ENCODE measurements at places on chromosomes 13 and 19.

DNA sequence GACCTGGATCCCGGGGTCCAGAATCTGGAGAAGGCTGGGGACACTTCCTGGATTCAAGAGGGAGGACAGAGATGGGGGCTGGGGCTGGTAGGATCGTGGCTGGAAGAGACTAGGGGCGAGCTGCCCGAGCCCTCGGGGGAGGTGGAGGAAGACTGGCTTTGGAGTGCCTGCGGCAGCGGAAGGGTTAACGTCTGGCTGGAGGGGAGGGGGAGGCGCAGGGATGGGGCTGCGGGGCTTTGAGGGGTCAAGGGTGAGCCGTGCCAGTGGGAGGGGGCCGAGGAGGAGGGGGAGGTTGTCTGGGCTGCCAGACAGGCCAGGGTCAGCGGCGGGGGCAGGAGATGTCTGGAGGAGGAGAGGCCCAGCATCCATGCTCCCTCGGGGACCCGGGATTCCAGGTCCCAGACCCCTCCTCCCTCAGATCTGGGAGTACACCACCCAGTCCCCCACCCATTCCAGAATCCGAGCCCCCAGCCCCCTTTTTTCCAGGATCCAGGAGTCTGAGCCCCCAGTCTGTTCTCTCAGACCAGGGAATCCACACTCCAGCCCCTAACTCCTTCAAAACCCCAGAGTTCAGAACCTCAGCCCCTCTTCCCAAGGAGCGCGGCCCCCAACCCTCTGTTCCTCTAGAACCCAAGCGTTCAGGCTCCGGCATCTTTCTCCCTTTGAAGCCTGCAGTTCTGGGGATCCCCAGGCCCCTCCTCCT, 3.2 kb upstream of the SPACA6 start:
- peak; percentile 71 for DNase-seq

GRCh38 chr13:33129094-33129832, 113.0 kb downstream of the KL start:
- no peak for DNase-seq

- DNase-seq = no peak
These were observed 26.6 kb upstream of the OR10H1 start for GRCh38 chr19:15841875-15842569.

DNA sequence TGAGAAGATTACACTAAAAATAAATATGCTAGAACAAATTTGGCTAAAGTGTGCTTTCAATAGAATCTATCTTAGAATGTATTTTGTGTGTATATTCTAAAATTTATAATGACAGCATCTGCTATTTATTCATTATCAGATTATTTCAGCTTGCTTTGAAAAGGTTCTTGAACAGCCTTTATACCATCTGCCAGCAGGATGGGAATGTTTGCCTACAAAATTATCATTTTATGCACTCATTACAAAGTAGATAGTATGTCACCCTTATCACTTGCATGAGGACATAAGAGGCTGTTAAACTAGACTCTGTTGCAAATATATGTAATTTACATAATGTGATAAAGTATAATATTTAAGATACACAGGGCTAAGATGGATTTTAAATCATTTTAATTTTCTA, 1286.9 kb upstream of the PCDH20 start:
- DNase-seq = no peak

- no peak for DNase-seq
These were observed 982 bp downstream of the ZNF780B start for GRCh38 chr19:40055049-40055448.

- no peak for DNase-seq
These were observed 2898.1 kb downstream of the PCDH9 start for GRCh38 chr13:64332048-64332447.

- no peak for DNase-seq
These were observed 11.0 kb downstream of the PNMA8B start for GRCh38 chr19:46484656-46485055.

DNA sequence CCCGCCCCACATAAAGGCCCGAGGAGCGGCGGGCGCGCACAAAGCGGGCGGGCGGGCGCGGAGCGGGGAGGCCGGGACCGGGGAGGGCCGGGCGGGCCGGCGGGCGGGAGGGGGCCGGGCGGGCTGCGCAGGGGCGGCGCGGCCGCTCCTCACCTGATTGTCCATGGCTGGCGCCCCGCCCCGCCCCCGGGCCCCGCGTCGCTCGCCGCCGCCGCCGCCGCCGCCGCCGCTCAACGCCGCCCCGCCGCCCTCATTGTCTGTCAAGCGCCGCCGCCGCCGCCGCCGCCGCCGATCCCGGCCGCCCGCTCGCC, 200 bp downstream of the MLLT1 start:
- no peak for DNase-seq

GRCh38 chr13:97004096-97004876, 10.0 kb upstream of the OXGR1 start:
- DNase-seq = no peak

DNA sequence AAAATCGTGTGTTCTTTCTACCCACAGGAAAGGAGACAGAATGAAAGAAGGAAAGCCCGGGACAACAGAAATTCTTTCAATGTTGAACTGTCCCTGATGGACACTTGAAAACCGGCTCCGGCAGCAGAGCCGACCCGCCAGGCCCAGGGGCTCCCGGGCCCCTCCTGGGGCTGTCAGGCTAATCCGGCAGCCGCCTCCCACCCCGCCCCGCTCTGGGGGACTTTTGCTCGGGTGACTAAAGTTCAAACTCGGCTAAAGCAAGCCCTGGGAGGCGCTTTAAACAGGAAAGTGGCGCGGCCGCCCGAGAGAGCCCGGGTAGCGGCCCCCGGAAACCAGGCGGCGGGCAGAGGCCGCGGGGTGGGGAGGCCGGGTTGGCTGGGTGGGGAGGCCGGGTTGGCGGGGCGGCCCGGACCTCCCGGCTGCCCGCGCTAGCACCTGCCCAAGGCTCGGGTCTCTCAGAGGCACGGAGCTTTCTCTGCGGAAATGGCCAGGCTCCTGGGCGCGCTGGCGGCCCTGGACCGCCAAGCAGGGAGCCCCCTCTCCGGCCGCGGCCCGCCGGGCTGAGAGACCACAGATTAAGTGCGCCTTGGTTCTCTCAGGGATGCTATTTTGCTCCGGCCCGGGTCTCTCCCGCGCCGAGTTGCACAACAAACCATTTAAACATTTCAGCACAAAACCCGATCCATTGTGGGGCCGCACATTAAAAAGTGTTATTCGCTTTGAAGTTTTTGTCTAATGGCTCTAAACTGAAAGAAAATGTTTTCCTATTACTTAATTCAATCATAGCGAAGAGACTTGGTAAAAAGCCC, 2.6 kb upstream of the GSX1 start:
- DNase-seq = no peak

DNA sequence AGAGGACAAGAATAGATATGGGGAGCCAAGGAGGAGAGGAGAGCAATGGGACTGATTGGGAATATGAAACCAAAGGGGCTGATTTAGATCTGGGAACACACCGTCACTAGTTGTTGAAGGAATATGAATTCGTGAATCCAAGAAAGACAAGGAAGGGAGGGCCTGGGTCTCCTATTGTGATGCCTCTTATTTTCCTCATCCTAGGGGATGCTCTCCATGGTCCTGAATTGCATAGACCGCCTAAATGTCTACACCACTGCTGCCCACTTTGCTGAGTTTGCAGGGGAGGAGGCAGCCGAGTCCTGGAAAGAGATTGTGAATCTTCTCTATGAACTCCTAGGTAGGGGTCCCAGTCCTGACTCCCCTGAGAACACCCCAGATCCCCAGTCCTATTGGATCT, 21.5 kb downstream of the RYR1 start:
- DNase-seq = no peak

GRCh38 chr13:60047918-60048317, 115.8 kb downstream of the DIAPH3 start:
- DNase-seq = no peak

DNA sequence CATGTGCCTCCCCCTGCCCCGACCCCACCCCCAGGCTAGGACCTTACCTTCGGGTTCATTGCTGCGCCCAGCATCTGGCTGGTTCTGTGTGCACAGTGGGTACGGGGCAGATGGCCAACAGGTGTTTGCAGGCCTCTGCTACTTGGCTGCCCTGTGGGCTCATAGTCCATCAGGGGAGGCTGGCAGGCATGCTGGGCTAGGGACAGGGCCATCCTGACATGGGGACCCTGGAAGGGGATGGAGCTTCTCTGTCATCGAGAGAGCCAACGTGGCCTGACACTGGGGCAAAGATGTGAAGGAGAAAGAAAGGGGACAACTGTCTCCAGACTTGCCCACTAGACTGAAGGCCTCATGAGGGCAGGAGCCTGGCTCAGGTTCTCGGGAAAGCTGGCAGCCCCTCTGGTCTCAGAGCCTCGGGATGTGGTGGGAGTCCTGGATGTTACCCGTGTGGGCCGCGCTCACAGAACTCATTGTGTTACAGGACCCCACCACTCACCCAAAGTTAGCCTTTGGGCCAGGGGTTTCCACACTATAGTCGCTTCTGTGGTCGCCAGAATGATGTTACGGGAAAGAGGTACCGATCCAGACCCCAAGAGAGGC, 4.7 kb downstream of the ZNF536 start:
- DNase-seq = no peak

DNA sequence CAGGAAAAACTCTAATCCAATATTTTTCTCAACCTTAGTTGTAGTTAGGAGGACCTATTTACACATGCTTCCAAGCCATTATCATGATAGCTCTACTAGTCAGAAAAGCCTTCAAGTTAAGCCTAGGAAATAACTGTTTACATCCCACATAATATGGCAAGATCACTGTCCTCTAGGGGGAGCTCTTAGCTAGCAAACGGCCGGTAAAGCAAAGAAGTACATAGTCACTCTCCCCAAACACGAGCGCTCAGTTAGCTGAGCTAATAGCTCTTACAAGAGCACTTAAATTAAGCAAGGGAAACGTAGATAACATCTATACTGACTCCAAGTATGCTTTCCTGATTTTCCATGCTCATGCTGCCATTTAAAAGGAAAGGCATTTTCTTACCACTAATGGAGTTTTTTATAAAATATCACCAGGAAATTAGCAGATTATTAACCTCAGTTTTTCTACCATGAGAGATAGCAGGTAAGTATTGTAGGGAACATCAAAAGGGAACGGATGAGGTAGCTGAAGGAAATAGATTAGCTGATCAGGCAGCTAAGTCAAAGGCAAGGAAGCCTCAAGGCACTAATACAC, 100.6 kb upstream of the PABPC3 start:
- no peak for DNase-seq

GRCh38 chr19:10061717-10062310, 24.3 kb upstream of the SHFL start:
- DNase-seq = no peak

- DNase-seq = no peak
These were observed 52.0 kb downstream of the COL4A1 start for GRCh38 chr13:110254751-110255553.

GRCh38 chr13:108342369-108343289, 73.1 kb downstream of the TNFSF13B start:
- no peak for DNase-seq

DNA sequence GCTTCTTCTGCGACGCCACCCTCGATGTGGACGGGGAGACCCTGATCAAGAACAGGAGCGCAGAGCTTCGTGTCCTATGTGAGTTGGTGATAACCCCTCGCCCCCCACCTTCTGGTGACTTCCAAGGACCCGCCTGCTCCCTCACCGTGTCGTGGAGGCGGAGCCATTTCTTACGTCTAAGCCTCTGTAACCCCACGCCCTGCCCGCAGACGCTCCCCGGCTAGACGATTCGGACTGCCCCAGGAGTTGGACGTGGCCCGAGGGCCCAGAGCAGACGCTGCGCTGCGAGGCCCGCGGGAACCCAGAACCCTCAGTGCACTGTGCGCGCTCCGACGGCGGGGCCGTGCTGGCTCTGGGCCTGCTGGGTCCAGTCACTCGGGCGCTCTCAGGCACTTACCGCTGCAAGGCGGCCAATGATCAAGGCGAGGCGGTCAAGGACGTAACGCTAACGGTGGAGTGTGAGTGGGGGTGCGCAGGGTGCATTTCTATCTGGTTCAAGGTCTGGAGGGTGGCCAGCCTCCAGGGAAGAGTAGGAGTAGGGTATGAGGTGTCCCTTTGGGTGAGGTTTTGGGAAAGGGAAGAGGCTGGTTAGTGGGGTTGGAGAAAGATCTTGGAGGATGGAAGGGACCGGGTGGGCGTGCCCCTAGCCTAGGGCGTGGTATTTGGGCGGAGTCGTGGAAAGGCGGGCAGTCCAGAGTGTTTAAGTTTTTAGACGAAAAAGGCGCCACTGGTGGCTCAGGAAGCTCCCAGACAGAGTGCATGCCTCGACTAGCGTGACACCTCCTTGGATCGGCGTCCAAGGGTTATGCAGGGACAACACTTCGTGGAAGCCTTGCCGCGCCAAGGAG, 3.3 kb downstream of the ICAM5 start:
- DNase-seq = no peak

DNA sequence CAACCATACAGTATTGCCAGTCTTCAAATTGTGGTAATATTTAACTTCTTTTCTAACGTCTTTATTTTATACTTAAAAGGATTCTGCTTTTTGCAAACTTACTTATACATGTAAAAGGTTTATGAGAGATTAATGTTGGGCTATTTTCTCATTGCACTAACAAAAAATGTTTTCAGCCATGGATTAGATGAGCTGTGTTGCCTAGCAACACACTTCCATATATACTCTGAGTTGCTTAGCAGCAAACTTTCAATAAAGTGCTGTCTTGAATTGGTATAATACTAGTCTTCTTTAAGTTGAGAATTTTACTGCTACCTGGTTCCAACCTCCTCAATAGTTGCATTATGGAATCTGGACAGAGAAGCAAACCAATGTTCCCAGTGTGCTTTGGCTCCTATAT, 777.4 kb upstream of the PCDH9 start:
- DNase-seq = no peak

DNA sequence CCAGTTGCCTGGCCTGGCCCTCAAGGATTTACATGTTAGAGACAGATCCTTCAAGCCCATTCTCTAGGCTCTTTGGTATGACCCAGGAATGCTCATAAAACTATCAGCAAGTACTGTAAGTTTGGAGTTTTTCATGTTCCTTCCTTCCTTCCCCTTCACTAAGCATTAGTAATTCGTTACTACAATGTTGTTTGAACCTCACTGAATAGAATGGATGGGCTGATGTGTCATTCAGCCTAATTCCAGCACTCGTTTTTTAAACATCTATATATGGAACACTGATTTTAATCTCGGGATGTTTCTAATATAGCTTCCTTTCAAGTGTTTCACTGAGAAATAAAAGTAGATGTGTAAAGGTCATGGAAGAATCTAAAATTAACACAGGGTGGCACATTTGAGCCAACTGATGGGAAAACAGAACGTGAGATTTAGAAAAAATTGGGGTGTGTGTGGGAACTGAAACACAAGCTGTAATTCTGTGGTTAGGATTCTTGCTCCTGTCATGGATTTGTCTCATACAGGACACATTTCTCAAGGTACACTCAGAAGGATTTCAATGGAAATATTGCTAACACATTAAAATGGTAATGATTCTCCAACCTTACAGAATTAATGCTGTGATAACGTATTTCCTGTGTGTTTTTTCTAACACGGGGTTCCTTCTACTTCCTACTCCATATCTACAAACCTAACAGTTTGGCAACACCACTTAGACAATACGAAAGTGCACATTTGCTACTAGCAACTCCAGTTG, 93.4 kb downstream of the FLT1 start:
- no peak for DNase-seq

DNA sequence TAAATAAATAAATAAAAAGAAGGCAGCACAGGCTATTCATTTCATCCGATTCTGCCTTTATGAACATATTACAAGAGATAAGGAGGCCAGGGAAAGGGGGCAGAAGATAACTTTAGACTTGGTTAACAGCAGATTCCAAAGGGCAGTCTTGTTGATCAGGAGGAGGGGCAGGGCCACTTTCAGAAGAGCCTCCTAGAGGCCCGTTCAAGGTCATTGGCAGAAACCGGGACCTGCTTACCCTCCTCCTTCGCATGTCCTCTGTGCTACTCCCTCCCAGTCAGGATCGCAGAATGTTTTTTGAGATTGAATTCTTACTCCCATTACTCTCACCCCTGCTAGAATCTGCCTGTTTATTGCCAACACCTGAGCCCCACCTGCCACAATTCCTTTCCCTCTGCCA, 217.0 kb upstream of the IPO5 start:
- no peak for DNase-seq

Data from left renal cortex interstitium (tissue), 4 donors.